ENCODE measurements at places on chromosomes 12 and 14.

DNA sequence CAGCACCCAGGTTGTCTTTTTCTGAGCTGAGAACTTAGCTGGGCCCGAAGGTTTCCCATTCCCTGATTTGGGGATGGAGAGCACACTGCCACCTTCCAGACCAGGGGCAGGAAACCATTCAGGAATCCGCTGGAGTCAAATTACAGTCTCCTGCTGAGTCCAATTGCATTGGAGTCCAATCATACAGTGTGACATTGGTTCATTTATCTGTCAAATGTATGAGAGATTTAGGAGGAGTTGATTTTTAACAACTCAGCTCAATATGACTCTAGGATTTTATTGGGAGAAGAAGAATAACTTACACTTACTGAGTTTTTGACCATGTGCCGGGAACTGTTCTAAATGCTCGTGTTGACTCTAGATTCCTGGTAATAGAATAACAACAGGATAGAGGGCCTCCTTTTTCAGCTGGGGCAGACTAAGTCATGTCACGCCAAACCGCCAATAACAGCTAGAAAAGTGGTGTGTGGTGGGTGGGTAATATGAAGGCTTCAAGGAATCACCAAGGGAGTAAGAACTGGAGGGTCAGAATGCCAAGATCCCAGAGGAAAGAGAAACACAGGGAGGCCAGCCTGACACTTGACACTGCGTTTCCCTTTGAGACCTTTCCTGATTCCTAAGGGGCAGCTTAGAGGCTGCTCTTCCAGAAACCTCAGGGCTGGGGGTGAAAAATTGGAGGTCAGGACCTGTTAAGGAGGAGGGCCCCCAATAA is 11.5 kb downstream of the SYNDIG1L start:
- DNase-seq, result no peak

GRCh38 chr12:4858386-4858785 is 51.3 kb upstream of the KCNA1 start:
- DNase-seq, result no peak

DNA sequence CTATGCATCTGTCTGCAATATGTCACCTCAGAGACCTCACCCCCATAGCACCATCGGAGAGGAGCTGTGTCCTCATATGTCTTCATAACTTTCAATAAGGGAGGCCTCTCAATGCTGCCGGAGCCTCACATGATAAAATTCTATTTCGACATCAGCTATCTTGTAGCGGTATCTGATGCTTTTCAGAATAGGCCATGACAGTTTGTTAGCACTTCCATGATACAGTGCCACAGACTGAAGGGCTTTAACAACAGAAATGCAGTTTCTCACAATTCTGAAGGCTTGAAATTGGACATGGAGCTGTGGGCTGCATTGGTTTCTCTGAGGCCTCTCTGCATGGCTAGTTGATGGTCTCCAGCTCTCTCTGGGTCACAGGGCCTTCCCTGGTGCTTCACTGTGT is 125.0 kb upstream of the PZP start:
- DNase-seq, result no peak

GRCh38 chr14:75340921-75341320 is 62.3 kb downstream of the FOS start:
- no peak for DNase-seq

GRCh38 chr12:11653215-11653753 is 3.8 kb downstream of the ETV6 start:
- no peak for DNase-seq

- no peak for DNase-seq
These were observed 23.6 kb upstream of the TMEM132D start for GRCh38 chr12:129927316-129927900.

GRCh38 chr12:39620659-39621658 is 1.4 kb upstream of the ABCD2 start:
- no peak for DNase-seq

DNA sequence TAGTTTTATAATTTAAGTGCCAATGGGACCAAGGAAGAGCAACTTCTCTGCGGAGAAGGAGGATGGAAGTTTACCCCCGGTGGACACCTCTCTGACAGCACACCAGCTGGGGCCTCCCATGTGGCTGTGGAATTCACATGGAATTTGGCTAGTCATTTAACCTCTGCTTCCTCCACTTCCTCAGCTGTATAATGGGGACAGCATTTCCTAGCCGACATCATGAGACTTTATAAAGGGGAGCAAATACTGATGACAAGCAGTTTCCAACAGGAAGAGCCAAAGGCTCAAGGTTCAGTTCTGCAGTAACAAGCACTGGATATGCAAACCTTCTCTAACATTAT is 7.5 kb downstream of the DUSP6 start:
- DNase-seq, result no peak

DNA sequence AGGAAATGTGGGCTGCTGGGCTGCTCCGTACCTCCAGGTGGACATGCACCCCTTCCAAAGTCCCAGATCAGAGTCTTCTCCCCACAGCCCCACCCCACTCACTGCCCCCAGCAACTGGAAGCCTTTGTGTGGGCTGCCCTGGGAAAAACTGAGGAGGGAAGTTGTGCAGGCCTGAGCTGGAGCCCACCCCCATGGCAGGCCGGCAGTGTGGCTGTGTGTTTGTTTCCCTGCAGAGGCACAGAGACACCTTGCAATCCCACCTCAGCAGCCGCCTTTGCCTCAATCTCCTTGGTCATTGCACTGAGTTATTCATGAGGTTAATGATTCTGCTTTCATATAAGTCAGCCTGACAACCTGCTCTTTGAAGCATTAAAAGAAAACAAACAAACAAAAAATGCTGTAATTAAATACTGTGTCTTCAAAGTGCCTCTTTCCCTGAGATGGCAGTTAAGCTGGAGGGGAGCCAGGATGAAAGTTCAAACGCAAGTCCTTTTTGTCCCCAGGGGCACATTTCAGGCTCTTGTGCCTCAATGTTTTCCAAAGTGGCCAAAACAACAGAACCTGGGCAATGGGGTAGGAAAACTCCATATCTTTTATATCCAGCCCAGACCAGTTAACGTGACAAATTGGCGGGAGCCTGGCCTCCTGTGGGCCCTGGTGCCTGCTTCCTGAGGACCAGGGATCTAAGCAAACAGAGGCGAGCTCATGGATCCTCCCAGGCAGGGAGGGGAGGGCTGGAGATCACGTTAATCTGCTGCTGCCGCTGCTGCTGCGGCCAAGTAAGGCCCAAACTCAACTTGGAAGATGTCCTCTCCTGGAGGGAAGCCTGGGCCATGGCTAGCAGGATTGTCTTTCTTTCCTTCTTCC is 51.9 kb upstream of the TSPAN11 start:
- DNase-seq, result no peak

GRCh38 chr12:130026608-130027176 is 122.9 kb upstream of the TMEM132D start:
- no peak for DNase-seq

DNA sequence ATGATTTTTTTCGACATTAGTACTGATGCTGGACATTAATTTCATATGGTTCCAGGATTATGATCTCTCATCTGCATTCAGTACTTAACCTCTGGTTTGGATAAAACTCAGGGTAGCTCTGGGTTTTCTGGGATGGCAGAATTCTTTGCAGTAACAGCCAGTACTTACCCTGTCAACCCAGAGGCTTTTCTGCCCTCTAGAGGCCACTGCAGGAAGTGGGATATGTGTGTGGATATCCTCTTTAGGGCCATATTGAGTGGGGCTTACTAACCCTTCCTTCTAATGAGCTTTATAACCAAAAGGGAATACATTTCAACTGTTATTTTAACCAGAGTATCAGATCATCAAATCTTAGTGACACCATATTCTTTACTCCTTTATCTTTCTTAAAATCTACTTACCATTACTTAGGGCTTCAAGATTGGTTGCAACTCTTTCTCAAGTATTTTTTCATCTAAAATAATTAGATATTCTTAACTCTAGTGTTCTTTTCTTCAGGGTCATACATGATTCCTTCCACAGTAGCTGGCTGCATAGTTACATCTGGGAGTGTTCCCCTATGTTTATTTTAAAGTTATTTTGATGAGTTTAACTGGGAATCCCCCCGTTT is 488.0 kb upstream of the STXBP6 start:
- DNase-seq, result no peak

Data from GOT3 (cell line).